ENCODE measurements at places on chromosomes 11 and 22.

GRCh38 chr11:120522021-120522420 is 10.5 kb downstream of the GRIK4 start:
- no peak for DNase-seq

- no peak for DNase-seq
Observed at GRCh38 chr11:133526790-133527189, 5.5 kb downstream of the OPCML start.

DNA sequence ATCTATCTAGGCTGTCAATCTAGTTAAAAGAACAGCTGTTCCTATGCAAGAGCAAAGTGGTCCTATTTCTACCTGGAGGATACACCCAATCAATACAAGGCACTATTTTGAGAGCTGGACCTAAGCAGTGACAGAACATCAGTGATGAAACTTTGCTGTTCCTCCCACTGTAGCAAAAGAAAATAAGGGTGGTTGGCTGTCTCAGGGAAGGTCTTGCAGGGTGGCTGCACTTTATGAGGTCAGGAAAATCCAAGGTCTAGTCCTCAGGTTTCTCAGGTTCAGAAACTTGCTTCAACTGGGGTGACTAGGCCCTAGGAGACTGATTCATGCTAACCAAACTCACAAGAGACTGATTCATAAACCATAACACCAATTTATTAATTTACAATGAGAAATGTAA is 11.6 kb downstream of the CPSF7 start:
- DNase-seq, result no peak

DNA sequence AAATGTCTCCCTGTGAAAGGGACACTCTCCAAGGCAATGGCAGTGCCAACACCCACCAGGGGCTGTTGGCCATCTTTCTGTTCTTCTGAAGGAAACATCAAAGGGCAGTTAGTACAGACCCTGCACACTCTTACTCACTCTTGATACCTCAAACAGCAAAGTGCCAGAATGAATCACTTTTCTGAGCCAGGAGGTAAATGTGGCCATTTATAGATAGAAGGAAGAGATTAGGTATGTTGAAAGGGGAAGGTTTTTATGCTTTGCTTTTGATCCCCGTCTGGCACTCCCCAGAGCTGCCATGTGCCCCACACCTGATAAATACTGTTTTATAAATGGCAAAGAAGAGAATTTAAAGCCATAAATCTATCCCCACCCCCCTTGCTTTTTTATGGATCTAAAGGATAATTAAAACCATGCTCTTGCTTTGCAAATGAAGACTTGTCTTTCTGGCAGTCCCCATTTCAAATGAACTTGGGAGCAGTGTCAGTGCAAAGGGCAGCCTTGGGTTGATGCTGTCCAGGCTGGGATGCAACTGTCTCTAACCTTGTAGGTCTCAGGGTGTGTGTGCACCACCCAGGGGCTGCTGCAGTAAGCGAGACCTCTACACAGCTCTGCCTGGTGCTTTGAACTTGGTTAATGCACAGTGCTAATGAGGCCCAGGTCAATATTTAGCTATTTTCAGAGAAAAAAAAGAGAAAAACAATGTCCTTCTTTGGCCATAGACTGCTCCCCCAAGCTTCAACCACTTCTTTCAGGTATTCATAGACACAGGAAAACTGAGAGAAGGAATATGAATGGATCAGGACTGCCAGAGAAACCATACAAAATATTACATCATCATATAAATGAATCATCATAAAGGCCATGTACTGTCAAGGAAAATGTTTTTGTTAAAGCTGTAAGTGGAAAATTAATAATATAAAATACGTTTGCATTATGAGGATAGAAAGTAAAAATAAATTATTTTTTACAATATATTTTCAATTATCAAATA is 207.5 kb downstream of the ETS1 start:
- no peak for DNase-seq

GRCh38 chr11:65116370-65117205 is 913 bp downstream of the ZNHIT2 start:
- peak; percentile 50 for DNase-seq

DNA sequence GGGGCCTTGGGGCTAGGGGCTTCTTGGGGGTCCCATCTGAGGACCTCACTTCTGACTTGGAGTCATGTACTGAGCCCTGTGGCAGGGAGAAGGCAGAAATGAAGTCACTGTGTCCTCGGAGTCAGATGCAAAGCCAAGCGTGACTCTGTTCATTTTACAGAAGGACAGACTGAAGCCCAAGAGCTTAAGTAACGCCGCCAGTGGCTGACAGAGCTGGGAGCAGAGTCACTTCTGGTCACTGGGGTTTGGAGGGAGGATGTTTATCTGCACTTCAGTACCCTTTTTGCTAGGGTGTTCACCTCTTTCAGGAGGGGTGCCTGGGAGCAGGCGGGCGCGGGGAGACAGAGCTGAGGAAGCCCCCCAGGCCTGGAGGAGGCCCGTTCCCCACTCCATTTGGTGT is 10.7 kb downstream of the CD6 start:
- DNase-seq, result no peak

- no peak for DNase-seq
Observed at GRCh38 chr11:44261800-44262591, 47.9 kb downstream of the ALX4 start.

- DNase-seq, result no peak
Observed at GRCh38 chr11:13970986-13971385, 8.5 kb downstream of the SPON1 start.

- no peak for DNase-seq
Observed at GRCh38 chr22:37985751-37986281, 1.5 kb upstream of the SOX10 start.

GRCh38 chr22:28237112-28237511 is 318.1 kb upstream of the PITPNB start:
- no peak for DNase-seq

DNA sequence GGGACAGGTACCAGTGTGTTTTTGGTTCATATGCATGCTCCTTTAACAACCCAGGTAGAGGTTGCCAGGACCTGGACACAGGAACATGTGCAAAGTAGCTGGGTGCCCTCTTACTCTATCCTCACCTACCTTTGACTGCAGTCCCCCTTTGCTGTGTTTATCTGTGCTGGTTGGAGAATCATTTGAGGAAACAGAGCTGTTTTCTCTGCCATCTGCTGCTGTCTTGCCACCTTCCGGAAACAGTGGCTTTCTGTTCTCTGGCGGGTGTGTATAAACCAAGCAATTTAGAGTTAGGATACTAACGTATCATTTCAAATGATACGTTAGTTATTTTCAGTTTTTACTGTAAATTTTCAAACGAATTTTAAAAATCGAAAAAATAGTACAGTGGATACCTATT is 171.9 kb upstream of the TTC12 start:
- DNase-seq, result no peak

GRCh38 chr11:65311170-65311678 is 3.4 kb upstream of the CDC42EP2 start:
- DNase-seq, result no peak

DNA sequence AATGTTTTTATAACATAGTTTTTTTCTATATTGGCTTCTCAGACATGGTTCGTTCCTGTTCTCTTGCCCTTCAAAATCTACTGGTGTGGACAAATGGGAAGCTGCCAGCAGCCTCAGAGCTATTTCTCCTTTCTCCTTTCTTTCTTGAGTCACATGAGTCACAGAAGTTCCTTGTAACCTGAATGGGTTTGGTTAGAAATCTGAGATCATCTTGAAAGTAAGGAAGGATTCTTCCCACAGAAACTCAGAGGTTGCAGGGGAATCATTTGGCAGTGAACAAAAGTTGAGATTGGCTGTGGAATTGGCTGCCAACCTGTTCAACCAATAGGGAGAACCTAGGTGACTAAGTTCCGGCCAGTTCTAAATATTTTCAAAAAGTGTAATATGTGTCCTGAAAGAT is 12.5 kb downstream of the PLET1 start:
- no peak for DNase-seq

- DNase-seq, result no peak
Observed at GRCh38 chr11:32982626-32983025, 33.1 kb upstream of the DEPDC7 start.

GRCh38 chr11:20640401-20640800 is 29.0 kb upstream of the NELL1 start:
- DNase-seq, result no peak

DNA sequence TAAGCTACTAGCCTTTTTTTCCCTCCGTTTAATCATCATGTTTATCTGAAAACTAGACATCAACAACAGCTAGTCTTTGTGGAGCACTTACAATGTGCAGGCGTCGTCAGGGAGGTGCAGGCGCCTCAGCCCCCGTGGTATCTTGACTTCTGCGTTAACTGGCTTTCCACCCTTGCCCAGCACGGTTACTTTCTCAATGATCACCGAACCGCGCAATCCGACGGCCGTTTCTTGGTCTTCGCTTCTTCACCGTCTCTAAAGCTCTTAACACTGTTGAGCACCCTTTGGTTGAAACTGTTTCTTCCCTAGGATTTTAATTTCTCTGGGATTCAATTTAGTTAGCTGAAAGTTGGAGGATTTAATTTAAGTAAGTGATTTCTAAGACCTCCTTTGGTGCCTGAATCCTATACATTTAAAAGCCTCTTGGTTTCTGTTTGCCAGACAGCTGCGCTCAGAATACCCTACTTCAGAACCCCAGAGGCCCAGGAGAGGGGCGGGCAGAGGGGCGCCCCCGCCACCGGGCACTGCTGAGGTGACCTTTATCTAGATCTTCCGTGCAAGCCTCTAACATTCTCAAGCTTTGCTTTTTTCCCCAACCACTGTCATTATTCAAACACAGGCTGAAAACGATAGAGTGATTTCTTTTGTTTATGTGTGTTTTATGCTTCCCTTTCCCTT is 18.0 kb upstream of the TMEM218 start:
- DNase-seq, result no peak

DNA sequence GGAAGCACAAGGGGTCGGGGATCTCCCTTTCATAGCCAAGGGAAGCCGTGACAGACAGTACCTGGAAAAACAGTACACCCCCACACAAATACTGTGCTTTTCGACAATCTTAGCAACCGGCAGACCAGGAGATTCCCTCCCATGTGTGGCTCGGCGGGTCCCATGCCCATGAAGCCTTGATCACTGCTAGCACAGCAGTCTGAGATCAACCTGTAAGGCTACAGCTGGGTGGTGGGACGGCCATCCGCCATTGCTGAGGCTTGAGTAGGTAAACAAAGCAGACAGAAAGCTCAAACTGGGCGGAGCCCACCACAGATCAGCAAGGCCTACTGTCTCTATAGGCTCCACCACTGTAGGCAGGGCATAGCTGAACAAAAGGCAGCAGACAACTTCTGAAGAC is 180.2 kb upstream of the SOX6 start:
- no peak for DNase-seq

DNA sequence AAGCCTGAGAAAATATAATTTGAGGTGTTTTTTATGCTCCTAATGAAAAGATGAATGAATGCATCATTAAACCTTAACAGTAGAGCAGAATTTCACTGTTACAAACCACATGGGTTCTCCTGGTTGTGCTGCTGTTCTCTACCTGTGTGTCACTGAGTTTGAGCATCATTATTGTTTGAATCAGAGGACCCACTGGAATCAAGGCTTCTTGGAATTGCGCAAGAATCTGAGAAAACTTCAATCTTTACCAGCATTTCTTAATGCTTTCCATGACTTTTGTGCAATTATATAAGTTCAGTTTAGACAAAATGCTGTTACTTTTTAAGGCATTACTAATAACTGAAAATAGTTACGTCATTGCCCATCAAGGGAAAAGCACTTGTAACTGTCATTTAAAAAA is 18.8 kb upstream of the RBX1 start:
- DNase-seq, result no peak

- no peak for DNase-seq
Observed at GRCh38 chr11:7635137-7635536, 38.2 kb downstream of the CYB5R2 start.

GRCh38 chr11:25992294-25992693 is 339.6 kb upstream of the ANO3 start:
- no peak for DNase-seq

DNA sequence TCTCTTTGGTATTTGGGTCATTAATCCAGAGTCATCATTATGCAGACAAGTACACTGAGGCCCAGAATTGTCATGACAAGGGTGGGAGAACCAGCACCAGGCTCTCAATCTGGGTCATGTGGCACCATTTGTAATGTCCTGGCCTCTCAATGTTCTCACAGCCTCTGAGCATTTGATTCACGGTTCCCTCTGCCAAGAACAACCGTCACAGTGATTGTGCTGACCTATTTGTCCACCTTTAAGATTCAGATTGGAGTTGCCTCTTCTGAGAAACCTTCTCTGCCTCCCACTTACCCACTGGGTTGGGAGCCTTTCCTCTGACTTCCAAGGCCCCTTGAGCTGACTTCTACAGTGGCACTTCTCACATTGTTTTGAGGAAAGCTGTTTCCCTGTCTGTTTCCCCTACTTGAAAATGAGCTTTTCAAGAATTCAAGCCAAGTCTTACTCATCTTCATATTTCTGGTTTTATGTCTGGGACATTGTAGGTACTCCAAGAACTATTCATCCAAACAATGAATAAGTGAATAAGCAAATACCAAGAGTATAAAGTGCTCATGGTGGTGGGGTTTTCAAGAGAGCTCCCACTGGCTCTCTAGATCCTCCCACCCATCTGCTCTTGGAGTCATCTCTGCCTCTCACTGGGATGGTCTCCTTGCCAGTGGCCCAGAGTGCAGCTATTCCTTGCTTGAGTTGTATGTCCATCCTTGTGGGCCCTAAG is 126.4 kb upstream of the E2F8 start:
- DNase-seq, result no peak

DNA sequence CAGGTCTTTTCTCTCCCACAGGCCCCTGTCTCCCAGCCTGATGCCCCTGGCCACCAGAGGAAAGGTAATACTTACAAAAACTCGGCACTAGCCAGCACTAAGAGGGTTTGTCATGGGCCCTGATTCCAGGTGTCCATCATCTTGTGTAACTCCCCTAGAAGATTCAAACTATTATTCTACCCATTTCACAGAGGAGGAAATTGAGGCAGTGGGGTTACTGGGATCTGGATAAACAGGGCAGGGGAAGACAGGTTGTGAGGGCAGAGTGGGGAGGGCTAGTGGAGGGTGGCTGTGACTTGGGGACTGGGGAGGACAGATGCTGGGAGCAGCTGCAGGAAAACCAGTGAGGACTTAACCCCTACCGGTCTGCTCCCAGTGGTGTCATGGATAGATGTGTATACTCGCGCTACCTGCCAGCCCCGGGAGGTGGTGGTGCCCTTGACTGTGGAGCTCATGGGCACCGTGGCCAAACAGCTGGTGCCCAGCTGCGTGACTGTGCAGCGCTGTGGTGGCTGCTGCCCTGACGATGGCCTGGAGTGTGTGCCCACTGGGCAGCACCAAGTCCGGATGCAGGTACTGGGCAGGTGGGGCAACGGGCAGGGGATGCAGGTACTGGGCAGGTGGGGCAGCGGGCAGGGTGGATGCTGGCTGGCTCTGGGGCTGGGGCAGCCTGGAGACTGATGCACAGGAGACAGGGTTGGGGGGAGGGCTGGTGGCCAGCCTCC is 1.2 kb downstream of the VEGFB start:
- no peak for DNase-seq

DNA sequence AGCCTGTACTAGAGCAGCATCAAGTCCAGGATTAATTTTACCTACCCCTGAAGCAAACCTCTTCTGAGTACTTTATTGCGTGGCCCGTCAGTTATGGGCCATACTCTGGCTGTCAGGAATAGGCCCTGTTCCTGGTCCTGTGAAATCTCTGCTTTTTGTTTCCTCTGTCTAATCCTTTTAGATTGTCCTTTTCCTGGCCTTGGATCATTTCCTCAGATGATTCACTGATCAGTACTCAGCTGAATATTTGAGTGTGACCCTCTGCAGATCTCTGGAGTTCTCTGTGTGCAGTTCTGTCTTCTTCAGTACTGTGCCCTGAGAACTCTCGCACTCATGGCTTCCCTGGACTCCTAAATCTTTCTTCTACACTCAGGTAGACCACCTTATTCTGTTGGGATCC is 123.5 kb downstream of the UVRAG start:
- no peak for DNase-seq

- no peak for DNase-seq
Observed at GRCh38 chr11:83881428-83881827, 595.3 kb upstream of the CCDC90B start.

GRCh38 chr11:105867742-105868141 is 154.3 kb downstream of the MSANTD4 start:
- DNase-seq, result no peak

Data from naive thymus-derived CD8-positive, alpha-beta T cell (primary cell).